Fibroblast of gingiva (primary cell): ENCODE measurements at places on chromosomes 12 and 14.

GRCh38 chr14:51185754-51186153 is 54.3 kb upstream of the TMX1 start:
- DNase-seq = no peak

- no peak for DNase-seq
Measured at GRCh38 chr12:117231750-117232149, 41.5 kb upstream of the FBXO21 start.

DNA sequence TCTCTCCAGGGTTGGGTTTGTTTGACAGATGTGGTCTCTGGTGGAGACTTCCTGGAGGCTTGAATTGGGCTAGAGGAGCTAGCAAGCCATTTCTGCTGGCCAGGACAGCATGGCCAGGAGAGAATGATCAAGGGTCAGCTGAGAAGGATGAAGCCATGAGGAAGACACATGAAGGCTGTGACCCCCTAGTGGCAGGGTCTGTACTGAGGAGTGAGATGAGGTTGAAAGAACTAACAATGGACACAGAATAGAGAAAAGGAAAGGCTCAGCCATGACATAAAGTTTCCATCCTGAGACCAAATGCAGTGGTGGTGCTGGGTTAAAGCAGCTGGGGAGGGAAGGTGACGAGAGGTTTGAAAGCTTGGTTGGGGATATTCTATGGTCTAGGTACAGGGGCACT is 89.9 kb downstream of the NT5DC3 start:
- no peak for DNase-seq

DNA sequence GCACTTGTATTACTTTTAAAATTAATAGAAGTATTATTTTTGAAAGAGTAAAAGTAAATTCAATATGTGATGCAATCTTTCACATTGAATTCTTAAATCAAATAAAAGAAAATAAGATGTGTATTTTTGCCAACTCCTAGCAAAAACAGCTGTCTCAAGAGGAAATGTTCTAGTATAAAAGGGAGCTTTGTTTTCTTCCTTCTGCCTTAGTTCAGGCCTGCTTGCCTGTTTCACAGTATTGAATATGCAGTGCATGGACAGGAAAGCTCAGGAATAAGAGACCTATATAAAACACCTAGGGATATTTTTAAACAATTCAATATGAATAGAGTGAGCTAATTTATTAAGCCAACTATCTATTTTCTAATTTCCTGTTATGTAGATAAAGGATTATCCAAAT is 294.8 kb upstream of the G2E3 start:
- no peak for DNase-seq

DNA sequence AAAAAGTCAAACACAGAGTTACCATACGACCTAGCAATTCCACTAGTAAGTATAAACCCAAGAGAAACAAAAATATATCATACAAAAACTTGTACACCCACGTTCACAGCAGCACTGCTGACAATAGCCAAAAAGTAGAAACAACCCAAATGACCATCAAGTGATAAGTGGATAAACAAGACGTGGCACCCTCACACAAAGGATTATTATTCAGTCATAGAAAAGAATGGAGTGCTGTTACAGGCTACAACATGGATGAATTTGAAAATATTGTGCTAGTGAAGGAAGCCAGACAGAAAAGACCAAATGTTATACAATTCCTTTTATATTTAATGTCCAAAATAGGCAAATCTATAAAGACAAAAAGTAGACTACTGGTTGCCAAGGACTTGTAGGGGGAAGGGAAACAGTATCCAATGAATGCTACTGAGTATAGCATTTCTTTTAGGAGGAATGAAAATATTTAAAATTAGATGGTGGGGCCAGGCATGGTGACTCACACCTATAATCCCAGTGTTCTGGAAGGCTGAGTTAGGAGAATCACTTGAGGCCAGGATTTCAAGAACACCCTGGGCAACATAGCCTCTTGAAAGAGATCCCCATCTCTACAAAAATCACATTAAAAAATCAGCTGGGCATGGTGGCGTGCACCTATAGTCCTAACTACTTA is 41.9 kb downstream of the SPTLC2 start:
- no peak for DNase-seq

GRCh38 chr12:46108721-46109120 is 118.3 kb upstream of the SCAF11 start:
- no peak for DNase-seq

GRCh38 chr12:34356233-34356987 is 334.1 kb downstream of the ALG10 start:
- DNase-seq = no peak

- DNase-seq = no peak
Measured at GRCh38 chr12:9692909-9693308, 23.4 kb downstream of the CLEC2D start.

DNA sequence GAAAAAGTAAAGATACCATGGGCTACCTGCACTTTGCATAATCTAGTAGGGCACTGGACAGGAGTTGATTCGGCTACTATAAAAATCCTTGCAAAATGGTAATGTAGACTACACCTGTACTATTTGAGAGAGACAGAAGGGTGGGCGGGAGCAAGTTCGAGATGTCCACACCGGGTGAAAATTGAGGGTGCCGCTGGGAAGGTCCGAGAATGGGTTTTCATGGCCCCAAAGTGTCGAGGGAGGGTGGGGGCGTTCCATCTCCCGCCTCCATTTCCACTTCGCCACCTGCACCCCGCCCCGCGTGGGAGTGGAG is 648 bp downstream of the SNX6 start:
- no peak for DNase-seq

GRCh38 chr12:68410018-68410660 is 78.0 kb upstream of the MDM1 start:
- DNase-seq = peak; percentile 52

- DNase-seq = no peak
Measured at GRCh38 chr12:95674631-95675030, 115.9 kb downstream of the NTN4 start.

DNA sequence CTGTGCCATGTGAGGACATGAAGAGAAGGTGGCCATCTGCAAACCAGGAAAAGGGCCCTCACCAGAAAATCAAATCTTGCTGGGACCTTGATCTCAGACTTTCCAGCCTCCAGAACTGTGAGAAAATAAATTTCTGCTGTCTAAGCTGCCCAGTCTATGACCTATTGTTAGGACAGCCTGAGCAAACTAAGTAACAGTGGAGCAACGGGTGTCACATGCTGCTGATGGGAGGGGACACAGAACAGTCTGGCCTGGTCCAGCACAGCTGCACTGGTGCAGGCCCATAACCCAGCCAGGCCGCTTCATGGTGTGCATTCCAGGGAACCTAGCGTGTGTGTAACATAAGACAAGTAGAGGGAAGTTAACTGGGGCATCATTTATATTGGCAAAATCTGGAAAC is 42.1 kb downstream of the GRIP1 start:
- no peak for DNase-seq

DNA sequence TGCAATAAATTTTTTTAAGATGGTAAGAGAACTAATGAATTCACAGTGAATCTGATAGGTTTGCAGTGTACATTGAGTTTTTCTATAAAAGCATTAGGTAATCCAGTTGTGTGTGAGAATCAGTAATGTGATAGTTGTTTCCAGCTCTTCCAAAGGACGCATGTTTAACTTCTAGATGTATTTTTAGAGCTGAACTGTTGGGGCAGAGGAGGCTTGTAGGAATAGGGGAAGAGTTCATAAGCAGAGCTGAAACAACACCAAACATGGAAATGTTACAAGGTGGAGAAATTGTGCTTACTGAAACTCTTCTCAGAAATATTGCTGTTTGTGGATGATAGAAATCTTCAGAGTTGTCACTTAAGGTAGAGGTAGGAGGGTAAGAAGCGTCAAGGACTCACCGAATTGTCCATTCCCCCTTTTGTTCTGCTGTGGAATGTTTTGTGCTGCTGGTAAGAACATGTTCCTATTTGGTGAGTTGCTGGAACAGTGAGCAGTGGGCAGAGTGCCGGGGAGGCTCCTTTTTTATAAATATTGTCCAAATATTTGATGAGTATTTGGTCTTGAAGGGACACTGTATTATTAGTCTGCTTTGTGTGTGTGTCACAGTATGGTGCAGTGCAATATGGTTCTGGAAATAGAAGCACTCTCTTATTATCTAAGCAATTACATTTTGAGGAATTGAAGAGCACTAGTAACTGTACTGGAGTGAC is 76.7 kb downstream of the ANO6 start:
- DNase-seq = peak; percentile 68

- DNase-seq = no peak
Measured at GRCh38 chr12:95962222-95962621, 19.1 kb downstream of the AMDHD1 start.

DNA sequence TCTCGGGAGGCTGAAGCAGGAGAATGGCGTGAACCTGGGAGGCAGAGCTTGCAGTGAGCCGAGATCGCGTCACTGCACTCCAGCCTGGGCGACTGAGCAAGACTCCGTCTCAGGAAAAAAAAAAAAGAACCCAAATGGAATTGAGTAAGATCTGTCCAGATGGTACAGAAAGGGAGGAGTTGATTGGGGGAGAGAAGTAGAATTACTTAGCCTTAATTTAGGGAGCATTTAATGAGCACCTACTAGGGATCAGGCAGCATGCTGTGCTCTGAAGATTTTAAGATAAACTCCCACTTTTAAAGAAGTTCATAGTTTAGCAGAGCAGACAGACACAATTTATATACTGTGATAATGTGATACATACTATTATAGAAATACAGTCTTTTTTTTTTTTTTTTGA is 4.5 kb downstream of the RAB5B start:
- no peak for DNase-seq

DNA sequence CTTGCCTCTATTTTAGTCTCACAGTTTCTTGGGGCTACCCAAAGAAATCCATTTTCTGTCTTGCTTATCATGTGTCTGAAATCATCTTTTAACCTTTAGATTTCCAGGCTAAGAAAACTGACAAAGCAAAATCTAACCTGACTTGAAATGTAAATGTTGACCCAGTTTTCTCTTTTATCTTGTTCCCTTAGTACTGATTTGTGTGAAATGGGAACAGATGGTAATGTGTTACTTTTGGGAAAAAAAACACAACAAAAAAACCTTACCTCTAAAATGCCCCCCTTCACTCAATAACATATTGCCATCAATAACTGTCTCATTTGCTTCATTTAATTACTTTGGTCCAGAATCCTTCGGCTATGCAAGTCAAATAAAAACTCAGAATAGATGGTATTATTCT is 383.2 kb upstream of the DCN start:
- DNase-seq = no peak

DNA sequence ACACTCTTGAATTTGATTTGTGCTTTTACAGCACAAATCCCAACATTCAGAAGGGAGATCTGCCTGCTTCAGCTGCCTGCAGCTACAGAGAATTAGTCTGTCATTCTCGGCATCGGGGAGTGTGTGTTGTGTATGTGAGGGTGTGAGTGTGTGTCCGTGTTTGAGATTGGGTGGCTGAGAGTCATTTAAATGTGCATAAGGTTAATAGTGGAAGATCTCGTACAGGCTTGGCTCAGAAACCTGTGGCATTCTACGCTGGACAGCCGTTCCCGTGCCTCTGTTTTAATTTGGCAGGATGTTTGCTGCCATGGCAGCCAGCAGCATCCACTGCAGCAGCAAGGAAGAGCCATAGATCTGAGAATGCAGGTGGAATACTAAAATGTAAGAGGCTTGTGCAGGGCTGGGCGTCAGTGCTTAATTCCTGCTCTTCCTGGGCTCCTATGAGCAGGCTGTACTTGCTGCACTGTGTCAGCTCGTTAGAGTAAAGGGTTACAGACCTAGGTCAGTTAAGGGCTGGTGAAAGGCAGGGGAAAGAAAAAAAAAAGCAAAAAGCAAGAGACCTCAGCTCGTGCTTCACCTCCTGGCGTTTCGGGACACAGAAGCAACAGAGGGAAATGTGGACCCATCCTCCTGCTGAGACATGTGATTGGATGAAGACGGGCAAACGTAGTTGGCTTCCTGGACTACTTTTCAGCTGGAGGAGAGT is 205.4 kb downstream of the NAV3 start:
- DNase-seq = peak; percentile 24

DNA sequence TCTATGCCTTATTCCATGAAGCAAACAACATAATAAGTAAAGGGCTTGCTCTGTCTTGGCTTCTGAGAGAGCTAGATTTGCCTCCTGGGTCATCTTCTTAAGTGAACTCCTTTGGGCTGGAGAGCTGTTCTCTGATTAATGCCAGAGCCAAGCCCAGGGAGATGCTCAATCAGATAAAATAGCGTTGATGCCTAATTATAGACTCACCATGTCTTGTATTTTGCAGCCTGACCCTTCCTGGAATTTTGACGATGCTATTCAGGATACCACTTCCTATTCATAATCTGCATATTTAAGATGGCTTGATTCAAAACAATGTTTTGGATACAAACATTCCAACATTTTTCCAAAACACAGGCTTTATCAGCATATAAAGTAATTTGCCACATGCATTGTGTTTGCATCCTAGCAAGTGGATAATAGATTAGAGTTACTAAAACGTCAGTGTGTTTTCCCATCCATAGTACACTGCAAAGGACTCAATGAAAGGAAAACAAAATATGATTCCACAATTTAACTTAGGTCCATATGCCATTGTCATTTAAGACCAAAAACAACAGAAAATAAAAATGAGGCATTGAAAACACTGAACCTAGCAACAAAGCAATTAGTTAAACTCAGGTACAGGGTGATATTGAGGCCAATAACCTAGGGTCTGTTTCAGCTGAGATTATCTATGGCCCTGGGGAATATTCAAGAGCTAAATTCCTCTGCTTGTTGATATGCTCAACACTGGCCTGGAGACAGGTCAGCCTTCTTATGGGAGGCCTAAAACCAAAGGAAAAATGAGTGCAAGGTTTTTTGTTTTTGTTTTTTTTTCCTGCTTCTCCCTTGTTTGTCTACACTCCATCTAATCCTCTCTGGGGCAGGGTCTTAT is 184.2 kb upstream of the FOXN3 start:
- DNase-seq = no peak

DNA sequence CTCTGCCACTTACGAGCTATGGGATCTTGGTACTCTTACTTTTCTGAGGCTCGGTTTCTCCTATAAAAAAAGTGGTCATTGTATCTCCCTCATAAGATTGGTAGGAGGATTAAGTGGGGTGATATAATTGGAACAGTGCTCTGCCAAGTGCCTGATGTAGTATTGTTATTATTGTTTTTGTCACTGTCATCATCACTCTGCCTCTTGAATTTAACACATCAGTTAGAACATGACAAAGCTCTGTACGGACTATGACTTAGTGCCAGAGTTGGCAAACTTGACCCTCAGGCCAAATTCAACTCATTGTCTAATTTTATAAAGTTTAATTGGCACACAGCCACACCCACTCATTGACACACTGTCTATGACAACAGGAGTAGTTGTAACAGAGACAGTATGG is 229.0 kb upstream of the NOS1 start:
- DNase-seq = no peak

- peak; percentile 73 for DNase-seq
Measured at GRCh38 chr14:75150150-75150549, 23.3 kb upstream of the NEK9 start.

- DNase-seq = no peak
Measured at GRCh38 chr12:103085541-103085940, 128.1 kb downstream of the ASCL1 start.

- DNase-seq = no peak
Measured at GRCh38 chr12:45669093-45669492, 60.4 kb upstream of the ARID2 start.

DNA sequence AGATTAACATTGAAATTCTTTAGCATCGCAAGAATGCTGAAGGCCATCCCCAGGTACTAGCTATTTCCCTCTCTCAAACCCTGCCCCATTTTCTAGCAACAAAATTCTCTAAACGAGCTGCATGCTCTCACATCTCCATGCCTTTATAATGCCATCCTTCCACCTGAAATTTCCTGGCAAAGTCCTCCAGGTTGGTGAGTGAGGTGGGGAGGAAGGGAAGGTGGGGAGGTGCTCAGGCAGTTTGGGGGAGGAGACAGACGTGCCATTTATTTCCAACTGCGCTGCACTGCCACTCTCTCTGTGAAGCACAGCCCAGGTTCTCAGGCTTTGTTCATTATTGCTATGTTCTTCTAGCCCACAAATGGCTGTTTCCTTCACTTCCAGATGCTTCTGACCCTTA is 208.4 kb downstream of the PAWR start:
- DNase-seq = no peak
